Dorsolateral prefrontal cortex (tissue), 122 donors: ENCODE measurements at places on chromosomes 7 and 10.

GRCh38 chr10:60594476-60595051, 183.7 kb upstream of the CDK1 start:
- DNase-seq, result no peak

- no peak for DNase-seq
Measured at GRCh38 chr7:29839302-29839701, 33.0 kb downstream of the WIPF3 start.

GRCh38 chr10:24556750-24557742, 166.6 kb downstream of the ARHGAP21 start:
- DNase-seq, result no peak

DNA sequence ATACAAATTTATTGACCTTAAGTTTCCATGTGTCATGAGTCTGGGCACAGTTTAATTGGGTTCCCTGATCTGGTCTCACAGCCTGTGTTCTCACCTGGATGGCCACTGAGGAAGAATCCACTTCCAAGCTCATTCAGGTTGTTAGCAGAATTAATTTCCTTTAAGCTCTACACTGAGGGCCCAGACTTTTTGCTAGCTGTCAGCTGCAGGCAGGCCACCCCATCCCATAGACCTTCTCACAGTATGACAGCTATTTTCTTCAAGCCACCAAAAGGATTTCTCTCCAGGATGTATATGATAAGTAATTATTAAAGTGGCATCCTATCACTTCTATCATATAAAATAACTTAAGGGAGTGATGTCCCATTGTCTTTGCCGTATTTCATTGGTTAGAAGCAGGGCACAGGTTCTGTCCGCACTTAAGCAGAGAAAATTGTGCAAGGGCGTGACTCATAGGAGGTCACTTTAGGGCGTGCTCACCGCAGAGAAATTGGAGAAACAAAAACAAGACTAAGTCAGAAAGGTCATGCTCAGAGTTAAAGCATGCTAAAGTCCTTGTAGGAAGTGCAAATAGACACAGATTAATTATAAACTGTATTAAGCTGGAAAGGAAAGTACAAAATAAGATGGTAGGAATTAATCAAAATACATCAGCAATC, 109.9 kb downstream of the AHR start:
- DNase-seq, result no peak

DNA sequence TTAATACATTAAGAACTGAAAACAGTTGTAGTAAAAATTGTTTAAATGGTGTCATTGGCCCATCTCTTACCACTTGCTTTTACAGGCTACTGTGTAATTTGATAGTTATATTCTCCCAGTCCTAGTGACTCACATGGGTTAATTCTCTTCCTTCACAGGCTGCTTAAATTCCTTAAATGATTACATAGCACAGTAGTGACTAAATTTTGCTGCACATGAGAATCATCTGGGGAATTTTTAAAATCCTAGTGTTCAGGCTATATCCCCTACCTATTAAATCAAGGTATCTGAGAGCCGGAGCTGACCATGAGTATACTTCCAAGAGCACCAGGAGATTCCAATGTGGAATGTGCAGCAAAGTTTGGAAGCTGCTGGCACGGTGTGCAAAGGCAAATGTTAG, 45.3 kb upstream of the ZNF800 start:
- DNase-seq, result no peak

GRCh38 chr7:138449580-138449979, 10.5 kb upstream of the TRIM24 start:
- DNase-seq, result no peak

- DNase-seq, result no peak
Measured at GRCh38 chr7:70506434-70506833, 625.5 kb upstream of the GALNT17 start.

- DNase-seq, result no peak
Measured at GRCh38 chr10:132421847-132422751, 25.1 kb downstream of the PWWP2B start.

DNA sequence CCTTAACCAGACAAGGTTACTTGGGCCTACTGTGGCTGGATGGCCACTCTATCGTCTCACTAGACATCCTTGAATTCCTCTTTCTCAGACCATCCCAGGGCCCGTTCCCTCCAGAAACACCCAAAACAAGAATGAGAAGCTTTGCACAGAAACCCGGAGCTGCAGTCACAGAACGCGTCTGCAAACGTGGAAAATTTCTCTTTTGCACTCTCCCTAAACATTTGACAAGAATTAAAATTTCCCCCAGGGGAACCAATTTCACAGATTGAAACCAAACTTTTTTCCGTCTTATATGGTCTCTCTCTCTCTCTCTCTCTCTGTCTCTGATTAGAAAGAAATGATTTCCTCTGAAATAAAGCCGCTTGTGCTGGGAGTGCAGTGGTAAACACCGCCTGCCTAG, 120.7 kb downstream of the MKX start:
- no peak for DNase-seq

DNA sequence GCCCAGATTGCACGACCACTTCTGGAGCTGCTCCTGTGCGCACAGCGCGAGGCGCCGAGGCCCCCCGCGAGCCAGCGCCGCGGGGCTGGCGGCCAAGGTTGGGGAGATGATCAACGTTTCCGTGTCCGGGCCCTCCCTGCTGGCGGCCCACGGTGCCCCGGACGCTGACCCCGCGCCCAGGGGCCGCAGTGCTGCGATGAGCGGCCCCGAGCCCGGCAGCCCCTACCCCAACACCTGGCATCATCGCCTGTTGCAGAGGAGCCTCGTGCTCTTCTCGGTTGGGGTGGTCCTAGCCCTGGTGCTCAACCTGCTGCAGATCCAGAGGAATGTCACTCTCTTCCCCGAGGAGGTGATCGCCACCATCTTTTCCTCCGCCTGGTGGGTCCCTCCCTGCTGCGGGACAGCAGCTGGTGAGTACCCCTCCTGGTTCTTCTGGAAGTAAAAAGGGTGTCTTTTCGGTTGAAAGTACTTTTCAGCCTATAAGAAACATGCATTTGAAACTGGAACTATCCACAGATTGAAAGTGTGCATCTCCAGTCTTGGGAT, 683 bp downstream of the INSIG1 start:
- no peak for DNase-seq

DNA sequence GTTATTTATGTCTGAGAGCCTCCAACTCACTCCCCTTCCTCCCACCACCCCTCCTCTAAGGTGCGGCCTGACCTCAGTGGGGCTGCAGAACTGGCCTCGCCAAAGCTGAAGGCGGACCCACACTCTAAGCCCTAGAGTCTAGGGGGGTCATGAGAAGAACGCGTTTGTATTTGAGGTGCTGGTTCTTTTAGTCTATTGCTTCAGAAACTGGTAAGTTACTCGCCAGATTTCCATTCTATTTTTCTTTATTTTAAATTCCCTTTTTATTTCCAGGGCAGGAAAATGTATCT, 357.5 kb downstream of the DNAJB6 start:
- DNase-seq, result no peak

DNA sequence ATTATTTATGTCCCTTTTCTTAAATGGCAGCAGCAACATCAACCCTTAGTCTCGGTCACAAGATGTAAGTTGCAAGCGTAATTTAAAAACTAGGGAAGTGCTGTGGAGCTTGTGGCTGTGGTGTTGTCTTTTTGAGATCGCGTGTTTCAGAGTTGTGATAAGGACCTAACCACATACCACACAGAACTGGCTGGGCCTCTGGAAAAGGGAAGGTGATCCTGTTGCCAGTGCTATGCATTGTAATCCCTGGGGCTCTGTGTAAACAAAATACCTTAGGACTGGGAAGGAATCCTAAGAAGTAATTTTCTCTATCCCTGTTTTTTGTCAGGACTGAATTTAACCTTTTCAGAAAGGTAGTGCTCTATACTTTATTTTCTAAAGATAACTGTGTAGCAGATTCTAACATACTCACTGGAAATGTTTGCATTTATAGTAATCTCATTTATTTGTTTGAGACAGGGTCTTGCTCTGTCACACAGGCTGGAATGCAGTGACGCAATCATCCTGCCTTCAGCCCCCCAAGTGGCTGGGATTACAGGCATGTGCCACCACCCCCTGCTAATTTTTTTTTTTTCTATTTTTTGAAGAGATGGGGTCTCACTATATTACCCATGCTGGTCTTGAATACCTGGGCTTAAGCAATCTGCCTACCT, 60.4 kb downstream of the INPP5F start:
- no peak for DNase-seq

GRCh38 chr10:5905854-5906507, 15.9 kb downstream of the FBH1 start:
- no peak for DNase-seq

DNA sequence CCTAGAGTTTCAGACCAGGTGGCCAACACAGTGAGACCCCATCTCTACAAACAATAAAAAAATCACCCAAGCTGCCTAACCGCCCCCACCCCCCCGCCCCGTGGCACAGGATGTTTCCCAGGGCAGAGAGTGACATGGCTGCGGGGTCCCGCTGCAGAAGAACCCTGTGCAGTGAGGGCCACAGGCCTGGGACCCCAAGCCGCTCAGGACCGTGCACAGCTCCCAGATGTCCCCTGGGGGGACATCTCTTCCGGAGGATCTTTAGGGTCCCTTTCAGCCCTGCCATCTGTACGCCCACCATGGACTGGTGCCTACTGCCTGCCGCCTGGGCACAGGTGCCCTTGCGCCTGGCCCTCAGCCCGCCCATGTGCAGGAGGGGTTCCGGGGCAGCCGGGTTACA, 373.6 kb downstream of the DNAJB6 start:
- DNase-seq, result no peak

GRCh38 chr10:95792211-95792780, 36.3 kb downstream of the ENTPD1 start:
- no peak for DNase-seq

DNA sequence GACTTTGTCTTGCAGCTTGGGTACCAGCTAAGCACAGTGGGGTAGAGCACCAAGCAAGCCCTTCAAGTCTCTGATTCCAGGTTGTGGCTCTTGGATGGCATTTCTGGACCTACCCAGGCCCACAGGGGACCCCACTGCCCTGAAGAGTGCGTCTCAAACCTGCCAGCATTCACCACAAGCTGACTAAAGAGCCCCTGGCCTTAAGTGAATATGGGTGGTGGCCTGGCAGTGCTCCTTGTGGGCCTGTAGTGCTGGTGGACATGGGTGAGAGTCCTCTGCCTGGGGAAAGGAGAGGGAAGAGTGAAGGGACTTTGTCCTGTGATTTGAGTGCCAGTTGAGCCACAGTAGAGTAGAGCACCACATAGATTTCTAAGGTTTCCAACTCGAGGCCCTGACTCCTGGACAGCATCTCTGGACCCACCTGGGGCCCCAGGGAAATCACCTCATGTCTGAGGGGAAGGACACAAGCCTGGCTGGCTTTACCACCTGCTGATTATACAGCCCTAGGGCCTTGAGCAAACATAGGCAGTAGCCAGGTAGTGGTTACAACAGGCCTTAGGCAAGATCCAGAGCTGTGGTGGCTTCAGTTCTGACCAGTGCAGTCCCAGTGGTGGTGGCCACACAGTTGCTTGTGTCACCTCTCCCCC, 23.7 kb downstream of the GSDME start:
- no peak for DNase-seq

DNA sequence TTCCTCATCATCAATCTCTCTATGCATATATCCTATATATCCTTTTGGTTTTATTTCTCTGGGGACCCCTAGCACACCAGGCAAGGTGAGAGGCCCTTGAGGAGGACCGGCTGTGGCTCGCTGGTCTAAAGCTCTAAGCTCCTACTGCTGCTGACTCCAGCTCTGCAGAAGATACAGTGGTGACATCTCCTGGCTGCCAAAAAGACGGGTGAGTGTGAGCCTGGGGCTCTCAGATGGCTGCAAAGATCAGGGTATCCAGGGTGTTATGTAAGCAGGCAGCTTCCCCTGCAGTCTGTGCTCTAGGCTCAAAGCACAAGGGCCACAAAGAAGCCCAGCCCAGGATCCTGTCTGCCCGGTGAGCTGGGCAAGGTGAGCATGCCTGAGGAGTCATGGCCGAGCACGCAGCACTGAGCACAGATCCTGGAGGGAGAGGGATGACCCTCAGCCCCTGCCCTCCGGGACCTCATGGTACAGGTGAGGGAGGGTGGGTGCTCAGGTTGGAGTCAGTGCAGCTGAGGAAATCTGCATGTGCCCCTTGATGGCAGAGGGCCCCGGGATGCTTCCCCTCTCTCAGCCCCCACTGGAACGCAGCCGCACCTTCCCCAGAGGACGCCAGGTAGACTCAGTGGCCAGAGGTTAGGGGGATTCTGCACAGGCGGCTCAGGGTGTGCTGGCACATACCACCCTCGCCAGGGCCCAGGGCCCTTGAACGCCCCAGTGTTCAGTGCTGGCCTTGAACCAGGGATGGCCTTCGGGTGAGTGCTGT, 95.4 kb upstream of the INSIG1 start:
- no peak for DNase-seq

DNA sequence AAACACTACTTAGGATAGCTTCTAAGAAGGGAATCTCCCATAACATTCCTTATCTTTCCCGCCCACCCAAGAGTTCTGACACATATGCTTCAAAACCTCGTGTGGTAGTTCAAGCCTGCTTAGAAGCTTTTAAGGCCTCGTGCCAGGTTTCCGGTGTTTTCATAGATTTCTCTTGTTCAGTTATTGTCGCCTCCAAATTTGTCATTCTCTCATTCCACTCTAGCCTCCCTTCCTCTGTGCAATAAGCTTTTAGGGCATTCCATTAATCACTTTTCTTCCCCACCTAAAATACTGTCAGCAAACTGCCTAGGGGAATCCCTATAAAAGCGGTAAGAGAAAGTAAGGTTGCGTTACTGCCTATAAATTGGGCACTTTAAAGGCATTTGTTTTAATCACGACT, 718 bp upstream of the BPGM start:
- peak; percentile 13 for DNase-seq

DNA sequence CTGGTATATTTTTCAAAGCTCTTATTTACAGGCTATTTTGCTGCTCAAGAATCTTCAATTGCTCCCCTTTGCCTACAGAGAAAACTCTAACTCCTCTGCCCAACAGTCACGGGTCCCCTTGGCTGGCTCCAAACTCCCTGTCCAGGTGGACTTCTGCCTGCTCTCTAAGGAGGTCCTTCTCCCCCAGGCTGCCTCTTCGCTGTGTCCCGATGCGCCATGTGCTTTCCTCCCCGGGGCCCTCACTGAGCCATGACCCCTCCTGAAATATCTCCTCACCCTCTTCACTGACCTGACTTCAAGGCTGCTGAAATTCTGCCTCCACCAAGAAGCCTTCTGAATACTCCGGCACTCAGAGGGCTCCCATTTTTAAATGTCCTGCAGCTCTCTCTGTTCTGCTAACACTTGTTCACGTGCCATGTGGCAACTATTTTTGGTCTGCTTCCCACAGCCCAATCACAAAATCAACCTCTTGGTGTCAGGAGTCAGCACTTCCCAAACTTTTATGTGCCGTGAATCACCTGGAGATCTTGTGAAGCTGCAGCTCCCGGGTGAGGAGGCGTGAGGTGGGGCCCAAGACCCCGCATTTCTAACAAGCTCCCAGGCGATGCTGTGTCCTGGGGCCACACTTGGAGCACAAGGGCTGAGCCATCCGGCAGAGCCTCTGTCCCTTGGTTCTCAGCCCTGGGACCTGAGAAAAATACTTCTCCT, 85.7 kb upstream of the COL13A1 start:
- DNase-seq, result no peak

DNA sequence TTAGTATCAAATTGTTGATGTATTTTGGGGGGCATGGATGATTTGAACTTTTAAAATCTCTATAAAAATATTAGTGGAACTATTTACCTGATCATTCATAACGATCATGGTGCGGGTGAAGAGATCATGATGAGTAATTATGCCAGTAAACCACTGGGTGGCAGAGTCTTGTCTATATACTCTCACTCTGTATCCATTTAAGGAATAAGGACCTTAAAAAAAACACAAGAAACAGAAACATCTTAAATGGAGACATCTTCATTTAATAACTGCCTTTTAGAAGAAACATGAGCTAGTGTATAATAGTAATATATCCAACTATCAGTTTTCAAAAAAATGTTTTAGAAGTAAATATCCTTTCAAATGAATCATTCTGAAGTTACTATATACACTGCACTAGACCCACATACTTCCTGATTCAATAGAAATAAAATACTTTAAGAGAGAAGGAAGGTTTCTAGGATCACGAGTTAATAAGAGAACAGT, 84.0 kb downstream of the NRBF2 start:
- DNase-seq, result no peak
